ENCODE measurements at places on chromosomes 4 and X.

DNA sequence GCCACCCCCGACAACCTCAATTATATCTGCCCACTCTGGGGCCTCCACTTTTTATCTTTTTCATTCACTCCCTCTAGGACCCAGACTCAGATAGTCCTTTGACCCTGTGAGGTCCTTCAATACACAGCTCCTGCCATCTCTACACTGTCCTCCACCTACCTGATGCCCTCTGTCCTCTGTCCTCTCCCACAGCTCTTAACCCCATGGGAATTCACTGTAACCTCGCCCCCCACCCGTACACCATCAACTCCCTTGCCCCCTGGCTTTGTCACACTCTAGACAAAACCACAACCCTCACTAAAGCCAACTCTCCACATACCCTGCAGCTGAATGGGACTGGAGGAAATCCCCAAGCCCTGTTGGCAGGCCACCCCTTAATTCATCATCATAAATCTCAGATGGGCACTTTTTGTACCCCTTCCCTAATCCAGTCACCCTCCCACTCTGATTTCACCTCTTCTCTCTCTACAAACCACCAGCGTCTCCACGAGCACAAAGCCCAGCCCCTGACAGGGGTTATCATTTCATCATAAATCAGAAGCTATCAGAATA lies 52.3 kb upstream of the ENPP6 start:
- no peak for DNase-seq

GRCh38 chrX:68644861-68645260 lies 2.6 kb upstream of the STARD8 start:
- no peak for DNase-seq

- DNase-seq: no peak
These were observed 744.1 kb downstream of the STIM2 start for GRCh38 chr4:27604692-27605091.

DNA sequence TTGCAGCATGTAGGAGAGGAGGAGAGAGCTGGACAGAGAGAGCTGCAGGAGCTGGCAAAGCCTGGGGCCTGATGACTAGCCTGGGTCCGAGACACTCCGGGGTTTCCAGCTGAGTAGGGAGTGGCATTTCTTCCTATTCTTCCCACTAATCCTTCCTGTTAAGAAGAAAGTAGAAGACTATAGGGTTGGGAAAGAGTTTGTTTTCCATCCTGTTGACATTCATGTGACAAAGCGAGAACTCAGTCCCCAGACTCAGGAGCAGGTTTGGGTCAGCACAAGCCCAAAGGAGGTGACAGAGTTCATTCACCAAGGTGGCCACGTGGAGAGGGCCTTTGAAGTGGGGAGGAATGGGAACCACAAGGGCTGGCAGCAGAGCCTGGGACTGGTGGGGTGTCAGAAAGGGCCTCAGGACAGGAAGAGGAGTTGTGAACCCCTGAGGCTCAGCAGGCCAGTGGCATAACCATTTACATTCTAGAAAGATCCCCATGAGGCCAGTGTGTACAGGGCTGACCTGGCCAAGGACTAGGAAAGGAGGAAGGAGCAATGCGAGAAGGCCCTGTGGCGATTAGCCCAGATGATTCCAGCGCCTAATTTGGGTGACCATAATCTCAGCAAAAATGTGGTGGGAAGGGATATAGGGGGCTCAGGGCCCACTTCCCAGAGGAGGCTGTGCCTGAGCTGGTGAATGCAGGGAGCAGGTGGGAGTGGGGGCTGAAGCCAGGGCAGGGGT lies 3.3 kb upstream of the HAUS3 start:
- DNase-seq: peak; percentile 2

DNA sequence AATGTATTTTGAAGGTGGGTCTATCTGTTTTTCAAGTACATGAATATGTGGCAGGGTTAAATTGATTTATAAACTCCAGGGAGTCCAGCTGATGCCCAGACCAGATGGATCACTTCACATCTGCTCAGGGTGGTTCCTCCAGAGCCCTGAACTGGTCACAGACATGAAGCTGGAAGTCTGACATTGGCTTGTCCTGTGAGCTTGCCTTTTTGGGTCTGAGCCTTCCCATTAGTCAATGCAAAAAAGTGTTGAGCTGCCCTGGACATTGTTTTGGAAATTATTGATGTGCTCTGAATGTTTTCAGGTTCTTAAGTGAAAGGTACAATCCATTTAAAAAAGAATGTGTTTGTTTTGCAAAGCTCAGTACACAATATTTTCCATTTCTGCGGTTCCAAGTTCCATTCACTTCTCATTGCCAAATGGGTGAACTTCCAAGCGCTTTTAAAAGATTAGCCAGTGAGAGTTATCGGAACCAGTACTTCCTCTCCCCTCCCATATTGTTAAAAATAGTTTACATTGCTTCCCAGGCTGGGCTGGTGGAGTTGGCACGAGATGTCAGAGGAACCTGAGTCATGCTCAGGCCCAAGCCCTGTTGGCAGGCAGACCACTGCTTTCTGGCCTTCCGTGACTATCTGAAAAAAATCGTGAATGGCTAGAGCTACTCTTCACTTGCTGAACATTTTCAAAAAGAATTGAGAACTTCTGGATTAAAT lies 52.1 kb downstream of the PDGFRA start:
- DNase-seq: no peak

DNA sequence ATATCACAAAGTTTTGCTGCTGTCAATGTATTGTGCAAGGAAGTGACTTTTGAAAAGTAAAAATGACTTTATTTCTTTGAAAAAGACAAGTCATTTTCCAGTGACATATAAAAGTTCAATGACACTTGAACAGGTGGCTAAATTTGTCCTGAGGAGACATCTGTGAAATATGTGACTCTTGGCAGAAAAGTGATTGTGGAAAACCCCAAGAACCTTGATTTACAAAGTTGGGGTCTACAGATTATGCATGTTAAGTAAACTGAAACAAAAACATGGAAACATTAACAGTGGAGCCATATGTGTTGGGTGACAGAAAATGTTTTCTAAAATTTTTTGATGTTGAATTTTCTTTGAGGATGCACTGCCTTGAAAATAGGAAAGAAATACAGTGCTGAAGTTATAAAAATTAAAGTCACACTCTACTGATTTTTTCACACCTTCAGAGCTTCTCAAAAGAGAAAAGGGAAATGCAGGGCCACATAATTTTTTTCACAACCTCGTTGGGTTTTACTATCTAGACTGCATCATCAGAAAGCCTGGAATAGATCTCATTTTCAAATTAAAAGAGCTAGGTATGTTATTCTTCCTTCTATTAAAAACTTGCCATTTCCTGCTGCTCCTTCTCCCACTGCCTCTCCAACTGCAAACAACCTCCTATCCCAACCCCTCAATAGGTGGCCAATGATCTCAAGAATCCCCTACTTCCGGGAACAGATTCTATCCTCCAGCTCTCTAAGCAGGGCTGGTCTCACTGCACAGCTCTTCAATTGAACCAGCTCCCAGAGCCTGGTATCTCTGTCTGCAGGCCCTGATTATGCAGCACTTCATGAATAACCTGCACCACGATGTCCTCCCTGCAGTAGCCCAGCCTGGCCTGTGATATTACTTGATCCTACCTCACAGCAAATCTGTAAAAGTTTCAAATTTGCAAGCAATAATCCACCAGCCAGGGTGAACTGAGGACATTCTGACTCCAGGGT lies 570.8 kb upstream of the CPEB2 start:
- no peak for DNase-seq

- DNase-seq: peak; percentile 57
These were observed 14.7 kb downstream of the CHST7 start for GRCh38 chrX:46588263-46588662.

Data from activated CD4-positive, alpha-beta T cell treated with anti-CD3 and anti-CD28 coated beads for 48 hours (primary cell).